H1 (cell line): ENCODE measurements at places on chromosomes 1 and 21. TPM values are rescaled to one million over a fixed set of nuclear protein-coding genes. Genes with fewer than 3 reads are reported as not detected.

DNA sequence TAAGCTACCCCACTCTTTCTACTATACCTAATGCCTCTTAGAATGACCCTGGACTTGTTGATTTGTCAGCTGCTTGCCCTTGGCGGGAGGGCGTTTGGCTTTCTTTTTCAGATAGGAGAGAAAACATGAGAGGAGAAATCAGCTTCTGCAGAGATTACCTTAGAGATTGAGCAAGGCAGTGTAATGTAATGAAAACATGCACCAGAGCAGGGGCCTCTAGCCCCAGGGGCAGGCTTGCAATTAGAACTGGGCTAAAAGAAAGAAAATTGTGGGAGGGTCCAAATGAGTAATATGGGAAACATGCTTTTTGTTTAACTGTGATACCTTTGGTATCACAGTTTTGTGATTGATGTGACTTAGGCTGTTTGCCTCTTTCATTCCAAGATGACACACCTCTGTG is 89.7 kb downstream of the PBX1 start:
- no peaks in the 10 kb centered on the region; the same call in 1 of the 2 replicates for H3K36me3 ChIP-seq
- no peak overlapping the region for H3K27ac ChIP-seq
- no peak overlapping the region for H3K4me3 ChIP-seq
- no peaks in the 10 kb centered on the region for H3K27me3 ChIP-seq
- DNase-seq: no peak

- no peaks in the 10 kb centered on the region for H3K36me3 ChIP-seq
- no peak overlapping the region for H3K4me3 ChIP-seq
- H3K27me3 ChIP-seq: no peaks in the 10 kb centered on the region
These were observed 324.7 kb upstream of the USP24 start for GRCh38 chr1:55539652-55540512.

Gene FCRL2
- total RNA-seq: not detected in 2 replicates

Gene EPHA8
- total RNA-seq: 4.0 and 4.3 TPM in 2 replicates

Gene CFAP107
- not detected in 2 replicates for total RNA-seq

Gene B4GALT2
- 56.5 and 60.6 TPM in 2 replicates for total RNA-seq
